Thymus (tissue), 14 donors: ENCODE measurements at places on chromosomes 12 and 14. TPM values are rescaled to one million over a fixed set of nuclear protein-coding genes. Genes with fewer than 3 reads are reported as not detected.

DNA sequence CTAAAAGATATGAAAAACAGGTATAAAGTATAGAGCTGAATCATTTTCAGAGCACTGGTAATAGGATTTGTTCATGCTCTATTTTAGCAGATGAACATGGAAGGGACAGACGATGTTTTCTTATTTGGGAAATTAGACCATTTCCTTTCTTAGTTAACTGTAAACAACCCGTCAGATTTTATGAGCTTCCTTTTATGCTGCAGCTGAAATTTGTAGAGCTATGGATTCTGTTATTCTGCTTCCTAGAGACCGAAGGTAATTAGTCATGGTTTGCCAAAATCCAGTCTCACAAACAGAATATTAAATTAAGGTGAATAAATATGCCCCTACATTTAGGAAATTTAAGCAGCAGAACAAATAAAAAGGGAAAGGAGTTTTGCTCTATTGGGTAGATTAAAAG is 180.2 kb upstream of the SYT1 start:
- H3K36me3 ChIP-seq, result no peaks in the 10 kb centered on the region
- DNase-seq, result no peak

GRCh38 chr12:111149299-111149698 is 219.6 kb downstream of the PHETA1 start:
- DNase-seq, result no peak
- no peak overlapping the region for H3K27ac ChIP-seq
- H3K4me1 ChIP-seq, result no peaks in the 10 kb centered on the region
- H3K4me3 ChIP-seq, result no peak overlapping the region

GALNT6 gene
- total RNA-seq, result 12.3 TPM

DNA sequence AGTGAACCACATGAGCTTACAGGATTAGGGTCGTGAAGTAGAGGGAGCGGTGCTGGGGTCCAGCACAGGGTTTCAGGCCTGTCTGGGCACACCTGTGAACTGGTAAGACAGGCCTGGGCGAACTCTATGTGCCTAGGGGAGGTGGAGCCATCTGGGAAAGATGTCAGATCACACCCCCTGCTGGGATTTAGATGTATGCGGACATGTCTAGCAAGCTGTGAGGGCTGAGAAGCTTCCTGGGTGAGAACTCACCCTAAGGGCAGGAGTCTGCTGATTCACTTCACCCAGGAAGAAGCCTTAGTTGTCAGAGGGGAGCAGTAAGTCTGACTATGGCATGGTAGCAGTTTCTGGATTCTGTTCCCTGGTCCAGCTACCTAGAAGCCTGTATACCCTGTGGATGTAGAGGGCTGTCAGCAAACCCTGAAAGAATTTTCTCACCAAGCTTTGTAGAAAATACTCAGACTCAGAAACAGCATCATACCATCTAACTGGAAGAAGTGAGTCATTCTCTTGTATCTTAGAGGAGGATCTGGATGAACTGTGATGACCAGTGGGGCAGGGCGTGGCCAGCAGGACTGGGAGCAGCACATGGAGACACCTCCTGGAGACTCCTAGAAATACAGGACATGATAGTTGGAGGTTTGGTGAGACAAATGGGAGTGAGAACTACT is 11.2 kb upstream of the PYGL start:
- H3K27me3 ChIP-seq, result no peaks in the 10 kb centered on the region
- H3K4me3 ChIP-seq, result no peak overlapping the region
- H3K36me3 ChIP-seq, result no peaks in the 10 kb centered on the region
- DNase-seq, result no peak

CALCOCO1 gene
- total RNA-seq, result 55.3 TPM

DNA sequence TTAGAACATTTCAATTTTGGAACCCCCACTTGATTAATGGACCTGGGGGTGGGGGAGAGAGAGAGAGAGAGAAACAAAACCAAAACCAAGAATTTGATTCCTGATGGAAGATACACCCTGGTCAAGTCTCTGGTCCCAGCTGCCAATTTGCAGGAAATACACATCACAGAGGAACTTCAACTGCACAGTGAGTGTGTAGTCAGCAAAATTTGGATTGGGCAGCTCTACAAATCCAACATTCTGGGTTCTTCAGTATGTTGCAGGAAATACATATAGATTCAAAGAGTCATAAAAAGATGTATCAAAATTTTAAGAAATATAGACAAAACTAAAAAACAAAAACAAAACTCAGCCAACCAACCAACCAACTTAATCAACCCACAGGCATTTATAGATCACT is 17.4 kb downstream of the DNAH10 start:
- H3K4me1 ChIP-seq, result no peaks in the 10 kb centered on the region
- H3K36me3 ChIP-seq, result no peaks in the 10 kb centered on the region
- no peak overlapping the region for H3K27ac ChIP-seq
- no peaks in the 10 kb centered on the region for H3K27me3 ChIP-seq
